NCI-H748 treated with DMSO at 0.1 percent for 48 hours (cell line): ENCODE measurements at places on chromosomes 4 and X.

- no peak for DNase-seq
Measured at GRCh38 chrX:39017716-39018115, 216.5 kb downstream of the MID1IP1 start.

GRCh38 chr4:156829201-156829873 lies 142.3 kb downstream of the PDGFC start:
- no peak for DNase-seq

DNA sequence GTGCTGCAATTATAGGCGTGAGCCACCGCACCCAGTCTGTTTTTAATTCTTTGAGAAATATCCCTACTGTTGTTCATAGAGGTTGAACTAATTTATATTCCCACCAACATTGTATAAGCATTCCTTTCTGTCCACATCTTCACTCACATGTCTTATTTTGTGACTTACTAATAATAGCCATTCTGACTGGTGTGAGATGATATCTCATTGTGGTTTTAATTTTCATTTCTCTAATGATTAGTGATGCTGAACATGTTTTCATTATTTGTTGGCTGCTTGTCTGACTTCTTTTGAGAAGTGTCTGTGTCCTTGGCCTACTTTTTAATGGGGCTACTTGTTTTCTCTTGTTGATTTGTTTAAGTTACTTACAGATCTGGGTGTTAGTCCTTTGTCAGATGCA lies 310.9 kb upstream of the MAOA start:
- no peak for DNase-seq

GRCh38 chr4:8835521-8836365 lies 35.9 kb downstream of the HMX1 start:
- no peak for DNase-seq

GRCh38 chrX:42242004-42242403 lies 318.6 kb upstream of the CASK start:
- DNase-seq, result no peak

DNA sequence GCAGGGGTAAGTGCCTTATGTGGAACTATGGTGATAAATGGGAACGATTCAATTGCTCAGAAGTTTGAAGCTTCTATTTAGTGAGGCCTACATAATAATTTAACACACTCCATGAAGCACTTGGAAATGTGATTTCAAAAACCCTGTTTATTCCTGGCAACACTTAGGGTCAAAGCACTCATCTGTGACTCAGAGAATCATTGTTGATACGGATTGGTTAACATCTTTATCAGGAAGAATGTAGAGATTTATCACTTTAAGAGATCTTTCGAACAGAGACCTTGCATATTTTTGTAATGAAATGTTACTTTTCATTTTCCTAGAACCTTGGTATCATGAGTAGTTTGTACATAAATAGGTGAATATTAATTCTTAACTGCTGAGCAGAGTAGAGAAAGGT lies 269.1 kb upstream of the SLIT2 start:
- DNase-seq, result no peak

DNA sequence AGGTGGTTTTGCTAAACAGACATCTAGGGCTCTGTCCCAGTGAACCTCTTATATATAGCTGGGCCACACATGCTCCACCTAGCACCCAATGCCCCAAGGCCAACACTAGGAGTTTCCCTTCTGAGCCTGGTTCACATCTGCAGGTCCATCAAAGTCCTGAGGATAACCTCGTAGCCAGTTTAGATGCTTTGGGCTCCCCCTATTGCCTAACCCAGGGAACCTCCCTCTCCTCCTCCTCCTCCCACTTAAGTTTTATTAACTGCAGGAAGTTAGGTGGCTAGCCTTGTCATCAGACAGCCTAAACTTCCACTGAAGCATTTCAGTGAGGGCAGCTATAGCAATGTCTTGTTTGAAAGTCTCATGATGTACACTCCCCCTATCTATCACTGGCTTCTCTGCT lies 88.0 kb downstream of the GUCY2F start:
- no peak for DNase-seq

GRCh38 chr4:84483688-84484087 lies 15.4 kb downstream of the NKX6-1 start:
- DNase-seq, result no peak

GRCh38 chr4:40283968-40284367 lies 51.2 kb upstream of the CHRNA9 start:
- no peak for DNase-seq

DNA sequence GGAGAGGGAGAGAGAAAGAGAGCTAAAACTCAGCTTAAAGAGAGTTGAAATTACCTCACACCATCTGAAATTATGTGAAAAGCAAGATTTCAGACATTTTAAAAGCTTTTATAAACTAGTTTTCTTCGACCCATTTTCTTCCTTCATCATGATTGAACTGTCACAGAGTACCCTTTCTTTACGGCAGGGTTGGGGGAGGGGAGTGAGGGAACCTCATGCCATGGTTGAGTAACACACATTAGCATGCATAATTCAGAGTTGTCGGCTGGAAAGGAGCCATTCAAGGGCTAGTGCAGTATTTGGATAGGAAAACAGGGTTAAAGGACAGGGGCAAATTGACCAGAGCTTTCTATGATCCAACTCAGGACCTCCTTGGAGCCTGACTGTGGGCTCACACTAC lies 46.2 kb downstream of the PCDH19 start:
- DNase-seq, result no peak

DNA sequence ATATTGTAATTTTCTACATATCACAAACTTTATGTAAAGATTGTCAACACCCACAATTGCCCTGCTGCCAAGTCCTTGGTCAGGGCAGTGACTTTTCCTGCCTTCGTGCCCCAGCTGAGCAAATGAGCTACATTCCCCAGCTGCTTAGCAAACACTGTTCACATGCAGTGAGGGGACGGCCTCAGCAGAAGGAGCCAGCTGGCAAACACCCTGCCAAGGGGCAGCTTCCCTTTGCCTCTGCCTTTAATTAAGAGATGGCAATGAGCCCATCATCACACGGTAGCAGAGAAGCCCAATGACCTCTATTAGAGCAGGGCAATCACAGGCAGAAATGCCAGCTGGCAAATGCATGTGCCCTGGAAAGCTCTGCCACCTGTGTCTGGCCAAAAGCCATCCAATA lies 253.4 kb downstream of the EPHA5 start:
- DNase-seq, result no peak

DNA sequence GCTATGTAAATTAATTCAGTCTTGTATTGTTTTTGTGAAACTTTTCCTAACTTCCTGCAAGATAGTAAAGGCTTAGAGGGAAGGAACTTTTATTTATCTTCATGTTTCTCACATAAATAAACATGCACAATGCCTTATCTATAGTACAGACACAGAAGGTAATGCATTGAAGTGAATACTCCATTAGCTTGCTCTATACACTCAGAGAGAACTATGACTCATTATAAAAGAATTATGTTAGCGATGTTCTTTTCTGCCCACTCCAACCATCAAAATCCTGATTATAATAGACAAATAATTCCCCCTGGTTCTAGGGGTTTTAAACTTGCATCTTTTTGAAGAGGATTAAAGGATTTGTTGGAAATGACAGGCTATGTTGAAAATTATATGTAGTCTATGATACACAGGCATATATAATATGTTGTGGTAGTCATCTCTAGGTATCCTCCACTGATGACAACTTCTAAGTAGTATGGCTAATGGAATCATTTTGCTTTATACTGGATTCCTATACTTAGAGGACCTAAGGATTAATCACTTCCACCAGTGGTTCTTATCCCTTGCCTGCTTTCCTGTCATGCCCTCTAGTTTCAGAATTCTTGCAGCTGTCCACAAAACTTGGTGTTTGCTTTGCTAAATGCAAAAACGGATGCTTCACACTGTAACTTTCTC lies 115.7 kb downstream of the NDST4 start:
- no peak for DNase-seq

DNA sequence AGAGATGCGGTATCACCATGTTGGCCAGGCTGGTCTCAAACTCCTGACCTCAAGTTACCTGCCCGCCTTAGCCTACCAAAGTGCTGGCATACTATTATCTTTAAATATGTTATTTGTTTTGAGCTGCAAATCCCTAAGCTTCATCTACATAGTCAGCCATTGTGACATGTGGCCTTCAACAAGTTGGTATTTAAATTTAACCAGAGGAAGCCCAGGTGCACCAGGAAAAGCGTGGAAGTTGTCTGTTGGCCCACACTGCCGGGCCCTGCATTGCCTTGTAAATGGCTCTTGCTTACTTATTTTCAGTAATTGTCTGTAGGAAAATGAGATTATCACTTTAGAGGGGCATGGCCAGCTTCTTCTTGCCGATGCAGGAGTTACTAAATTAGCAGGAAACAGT lies 6.0 kb downstream of the WWC2 start:
- no peak for DNase-seq
